Stimulated activated CD4-positive, alpha-beta T cell treated with anti-CD3 and anti-CD28 coated beads, Interleukin-1b, Interleukin-23, amount 100 ng/mL, for 48 hours (primary cell): ENCODE measurements at places on chromosomes 16 and 17.

- DNase-seq = no peak
These were observed 41.8 kb downstream of the SCNN1B start for GRCh38 chr16:23343643-23344612.

DNA sequence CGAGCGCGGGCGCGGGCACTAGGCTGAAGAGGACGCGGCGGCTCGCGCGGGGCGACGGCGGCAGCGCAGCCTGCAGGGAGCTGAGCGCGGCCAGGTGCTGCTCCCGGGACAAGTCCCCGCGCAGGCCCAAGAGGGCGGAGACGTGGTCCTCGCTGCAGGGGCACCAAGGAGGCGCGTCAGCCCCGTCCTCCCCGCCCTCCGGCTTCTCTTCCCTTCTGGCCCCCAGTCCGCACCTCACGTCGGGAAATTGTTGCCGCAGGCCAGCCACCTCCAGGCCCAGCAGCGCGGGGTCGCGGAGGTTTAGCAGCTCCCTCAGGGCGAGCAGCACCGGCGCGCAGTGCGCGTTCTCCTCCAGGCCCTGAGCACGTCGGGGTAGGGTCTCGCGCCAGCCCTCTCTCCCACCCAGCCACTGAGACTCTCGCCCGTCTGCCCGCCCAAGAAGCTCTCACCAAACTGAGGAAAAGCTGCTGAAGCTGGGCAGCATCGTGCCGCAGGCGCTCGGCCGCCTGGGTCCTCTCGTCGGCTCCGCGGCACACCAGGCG lies 761 bp upstream of the MATCAP1 start:
- no peak for DNase-seq

DNA sequence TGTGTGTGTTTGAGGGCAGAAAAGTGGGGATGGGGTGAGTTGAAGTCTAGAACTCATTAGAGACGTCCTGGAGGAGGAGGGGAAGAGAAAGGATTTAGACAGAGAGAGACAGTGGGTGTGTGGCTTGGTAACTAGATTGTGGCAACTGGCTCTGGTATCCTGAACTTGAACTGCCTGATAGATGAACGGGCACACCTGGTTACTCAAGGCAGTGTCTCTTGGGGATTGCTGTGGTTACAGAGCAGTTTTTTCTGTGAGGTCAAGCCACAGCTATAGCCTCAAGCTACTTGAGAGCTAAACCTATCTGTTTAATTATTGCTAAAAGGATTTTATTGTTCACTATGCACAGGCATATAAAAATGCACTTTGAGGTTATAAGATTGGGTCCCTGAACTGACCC lies 29.8 kb upstream of the MYH2 start:
- no peak for DNase-seq

DNA sequence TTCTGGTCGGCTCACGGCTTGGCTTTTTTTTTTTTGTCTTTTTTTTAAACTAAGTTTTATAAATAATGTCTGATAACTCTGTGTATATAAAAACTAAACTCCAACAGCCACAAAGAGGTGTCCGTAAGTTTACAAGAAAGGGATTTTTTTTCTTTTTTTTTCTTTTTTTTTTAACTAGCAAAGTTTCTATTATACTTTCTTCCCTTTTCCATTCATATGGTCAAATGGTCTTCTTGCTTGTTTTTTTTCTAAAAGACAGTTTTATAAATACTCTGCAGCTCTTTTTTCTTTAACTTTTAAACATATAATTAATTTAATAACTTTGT lies 3.5 kb upstream of the SIRT7 start:
- DNase-seq = no peak

- no peak for DNase-seq
These were observed 38.8 kb upstream of the HOXB13 start for GRCh38 chr17:48767263-48767774.
